Endodermal cell (in vitro differentiated cells): ENCODE measurements at places on chromosomes 6 and 20. TPM values are rescaled to one million over a fixed set of nuclear protein-coding genes. Genes with fewer than 3 reads are reported as not detected.

DNA sequence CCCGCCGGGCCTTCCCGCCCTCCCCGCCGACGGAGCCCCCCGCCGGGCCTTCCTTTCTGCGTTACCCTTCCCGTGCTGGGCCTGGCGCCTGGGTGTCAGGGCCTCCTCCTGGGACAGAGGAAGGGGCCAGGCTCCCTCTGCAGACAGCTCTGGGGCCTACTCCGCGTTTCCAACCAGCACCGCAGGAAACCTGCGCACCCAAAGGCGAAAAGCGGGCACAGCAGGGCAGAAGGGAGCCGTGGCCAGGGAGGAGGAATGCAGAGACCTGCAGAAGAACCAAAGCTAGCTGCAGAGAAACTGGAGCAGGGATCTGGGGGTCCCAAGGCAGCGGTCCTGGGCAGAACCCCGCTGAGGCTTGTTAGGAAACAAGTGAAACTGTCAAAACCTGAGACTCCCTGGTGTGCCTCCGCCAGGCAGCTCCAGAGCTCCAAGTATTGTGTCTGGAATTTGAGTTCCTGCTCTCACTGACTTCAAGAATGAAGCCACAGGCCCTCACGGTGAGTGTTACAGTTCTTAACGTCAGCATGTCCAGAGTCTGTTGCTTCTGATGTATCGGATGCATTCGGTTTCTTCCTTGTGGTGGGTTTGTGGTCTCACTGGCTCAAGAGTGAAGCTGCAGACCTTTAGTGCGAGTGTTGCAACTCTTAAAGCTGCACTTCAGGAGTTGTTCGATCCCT, 33.3 kb downstream of the IRF4 start:
- H3K4me3 ChIP-seq = no peak overlapping the region
- no peak overlapping the region for H3K27ac ChIP-seq
- no peaks in the 10 kb centered on the region for H3K4me1 ChIP-seq

MCHR2 gene
- total RNA-seq = not detected in 3 replicates

SSTR4 gene
- total RNA-seq = 0.27 TPM in 1 of 2 replicates, not detected in the other

GRCh38 chr20:9332791-9333479, 181.5 kb upstream of the LAMP5 start:
- no peaks in the 10 kb centered on the region for H3K36me3 ChIP-seq
- no peaks in the 10 kb centered on the region for H3K27me3 ChIP-seq
